Liver (tissue), 10 donors: ENCODE measurements at places on chromosomes 13 and 19. TPM values are rescaled to one million over a fixed set of nuclear protein-coding genes. Genes with fewer than 3 reads are reported as not detected.

DNA sequence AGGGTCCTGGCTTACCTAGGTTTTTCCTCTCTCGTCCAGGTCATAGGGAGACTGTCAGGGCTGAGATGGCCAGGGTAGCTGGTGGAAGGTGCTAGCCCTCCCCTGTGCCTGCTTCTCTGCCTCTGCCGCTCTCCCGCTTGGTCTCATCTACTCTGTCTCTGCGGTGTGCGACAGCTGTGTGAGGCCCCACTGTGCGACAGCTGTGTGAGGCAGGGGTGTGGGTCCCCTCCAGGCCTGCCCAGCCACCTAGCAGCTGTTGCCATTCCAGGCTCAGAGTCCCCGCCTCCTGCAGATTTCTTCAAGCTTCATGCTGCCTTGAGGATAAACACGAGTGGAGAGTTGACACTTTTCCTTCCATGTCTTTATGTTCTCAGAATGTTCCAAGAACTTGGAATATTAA is 53.0 kb downstream of the ARHGEF7 start:
- no peak for DNase-seq

ZFR2 gene
- not detected for total RNA-seq

DNA sequence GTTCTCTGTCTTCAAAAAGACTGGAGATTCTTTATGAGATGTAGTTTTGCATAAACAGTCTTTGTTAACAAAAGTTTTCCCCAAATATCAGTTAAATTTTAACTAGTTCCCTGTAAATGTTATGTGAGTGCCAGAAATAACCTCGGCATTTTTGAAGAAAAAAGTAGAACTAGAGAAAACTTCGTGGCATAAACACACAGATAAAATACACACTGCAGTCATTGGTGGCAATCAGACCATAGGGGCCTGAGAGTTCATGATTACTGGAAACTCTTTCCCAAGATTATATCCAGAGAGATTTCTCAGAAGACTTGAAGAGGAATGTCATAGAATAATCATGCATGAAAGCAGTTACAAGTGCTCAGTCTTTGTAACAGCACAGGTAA is 190.0 kb downstream of the MZT1 start:
- no peak for DNase-seq

DNA sequence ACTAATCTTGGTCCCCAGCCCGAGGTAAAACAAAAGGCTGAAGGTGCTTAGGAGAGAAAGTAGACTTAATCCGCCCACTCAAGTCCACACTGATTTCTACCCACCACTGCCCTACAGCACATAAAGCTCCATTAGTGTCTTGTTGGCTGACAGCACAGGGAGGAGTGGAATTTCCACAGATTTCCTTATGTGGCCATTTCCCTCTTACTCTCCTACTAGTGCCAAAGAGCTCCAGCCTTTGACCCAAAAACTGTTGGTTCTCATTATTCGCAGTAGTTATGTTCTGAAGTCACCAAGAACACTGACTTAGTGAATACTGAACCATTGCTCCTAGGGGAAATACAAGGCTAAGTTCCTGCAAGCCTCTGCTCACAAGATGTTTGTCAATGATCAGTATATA is 61.2 kb downstream of the RAB20 start:
- no peak for DNase-seq

ERICH4 gene
- not detected for total RNA-seq

DNA sequence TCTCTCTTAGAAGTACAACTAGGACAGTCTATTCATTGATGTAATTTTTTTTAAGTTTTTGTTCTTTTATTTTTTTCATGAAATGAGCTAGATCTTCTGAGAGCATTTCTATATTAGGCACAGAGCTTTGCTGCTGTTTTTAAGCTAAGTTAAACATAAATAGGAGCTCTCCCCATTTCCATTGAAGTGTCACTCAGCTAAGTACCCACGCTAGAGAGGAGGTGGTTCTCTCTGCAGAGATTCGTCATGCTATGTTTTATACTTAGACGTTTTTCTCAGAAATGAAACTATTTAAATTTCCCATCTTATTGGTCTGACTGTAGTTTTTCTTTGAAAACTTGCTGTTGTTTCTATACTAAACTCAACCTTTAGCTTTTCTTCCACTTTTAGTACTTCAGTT is 271.5 kb downstream of the PCDH9 start:
- DNase-seq, result no peak

DNA sequence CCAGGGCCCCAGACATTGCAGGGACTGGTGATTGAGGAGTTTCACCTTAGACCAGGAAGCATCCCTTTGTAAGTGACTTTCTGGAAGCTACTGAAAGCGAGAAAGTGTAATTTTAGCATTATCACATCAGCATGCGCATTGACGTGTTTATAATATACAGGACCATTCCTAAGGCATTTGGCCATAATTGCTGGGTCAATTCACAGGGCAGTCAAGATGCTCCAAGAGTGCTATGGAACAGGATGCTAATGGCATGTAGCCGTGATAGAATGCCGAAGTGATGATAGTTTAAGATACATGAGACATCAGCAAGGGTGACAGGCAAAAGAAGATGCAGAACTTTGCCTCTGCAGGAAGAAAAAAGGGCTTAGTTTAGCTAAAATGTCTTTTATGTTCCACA is 347.6 kb upstream of the NBEA start:
- no peak for DNase-seq

SIGLECL1 gene
- not detected for total RNA-seq

FXYD3 gene
- total RNA-seq, result not detected

DNA sequence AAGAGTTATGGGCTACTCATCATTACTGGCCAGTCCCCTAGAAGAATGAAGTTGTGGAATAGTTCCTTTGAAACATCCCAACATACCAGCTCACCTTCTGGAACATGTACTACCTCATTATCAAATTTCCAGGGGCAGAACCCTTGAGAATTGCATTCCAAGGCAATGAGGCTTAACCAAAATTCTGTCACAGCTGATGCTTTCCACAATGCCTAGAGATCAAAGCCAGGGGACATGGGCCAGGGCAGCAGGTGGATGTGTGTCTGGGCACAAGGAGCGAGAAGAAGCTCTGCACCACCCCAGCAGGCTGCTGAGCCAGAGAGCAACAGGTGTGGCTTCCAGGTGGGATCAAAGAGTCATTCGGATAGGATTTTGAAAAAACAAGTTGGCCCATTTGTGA is 362.1 kb downstream of the EFNB2 start:
- DNase-seq, result no peak

- no peak for DNase-seq
Measured at GRCh38 chr13:91216928-91217700, 130.4 kb upstream of the MIR17HG start.

STOML3 gene
- total RNA-seq, result not detected

DNA sequence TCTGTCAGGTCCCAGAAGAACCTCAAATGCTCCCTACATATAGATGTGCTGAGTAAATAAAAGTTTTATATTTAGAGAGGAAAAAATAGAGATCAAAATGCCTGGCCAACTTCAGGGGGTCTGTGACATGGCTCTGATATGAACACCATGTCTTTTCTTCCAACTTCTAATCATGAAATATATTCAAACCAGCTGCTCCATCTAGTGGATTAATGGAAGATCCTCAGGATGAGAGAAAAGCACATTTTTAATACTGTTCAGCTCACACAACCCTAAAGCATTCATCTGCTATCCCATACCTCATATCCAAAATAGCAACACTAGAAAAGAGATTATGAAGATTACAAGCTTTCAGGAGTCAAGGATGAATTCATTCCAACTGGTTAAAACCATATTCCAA is 56.0 kb upstream of the DOCK9 start:
- no peak for DNase-seq

GRCh38 chr13:111929036-111929616 is 137.8 kb upstream of the SOX1 start:
- no peak for DNase-seq
